Osteoblast (primary cell): ENCODE measurements at places on chromosomes 7 and 10. TPM values are rescaled to one million over a fixed set of nuclear protein-coding genes. Genes with fewer than 3 reads are reported as not detected.

Gene GATA3
- total RNA-seq, result not detected in 2 replicates

DNA sequence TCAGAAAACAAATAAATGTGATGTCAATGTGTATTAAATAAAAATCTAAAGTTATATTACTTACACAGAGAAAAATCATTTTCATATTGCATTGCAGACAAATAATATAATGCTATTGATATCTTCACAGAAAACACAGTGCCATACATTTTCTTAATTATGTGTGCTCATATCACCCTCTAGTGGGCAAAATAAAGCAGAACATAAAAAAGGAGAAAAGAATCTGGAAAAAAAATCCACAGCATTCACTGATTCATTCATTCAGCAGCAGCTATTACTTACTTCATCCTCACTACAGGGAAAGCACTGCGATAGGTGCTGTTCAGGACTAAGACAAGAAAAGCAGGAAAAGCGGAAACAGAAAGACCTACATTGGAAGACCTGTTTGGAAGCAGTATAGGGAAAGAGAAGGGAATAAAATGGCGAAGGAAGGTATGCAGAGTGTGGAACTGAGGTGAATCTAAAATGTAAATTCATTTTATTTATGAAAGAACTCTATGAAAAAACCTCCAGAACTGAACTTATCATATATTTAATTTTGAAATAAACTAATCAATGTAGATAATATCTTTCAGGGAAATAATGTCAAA is 73.2 kb downstream of the POT1 start:
- no peaks in the 10 kb centered on the region for H3K36me3 ChIP-seq
- no peak for DNase-seq
- H3K27me3 ChIP-seq, result no peaks in the 10 kb centered on the region
- no peak overlapping the region for H3K4me3 ChIP-seq
- no peak overlapping the region for H3K27ac ChIP-seq
- H3K4me1 ChIP-seq, result no peaks in the 10 kb centered on the region

DNA sequence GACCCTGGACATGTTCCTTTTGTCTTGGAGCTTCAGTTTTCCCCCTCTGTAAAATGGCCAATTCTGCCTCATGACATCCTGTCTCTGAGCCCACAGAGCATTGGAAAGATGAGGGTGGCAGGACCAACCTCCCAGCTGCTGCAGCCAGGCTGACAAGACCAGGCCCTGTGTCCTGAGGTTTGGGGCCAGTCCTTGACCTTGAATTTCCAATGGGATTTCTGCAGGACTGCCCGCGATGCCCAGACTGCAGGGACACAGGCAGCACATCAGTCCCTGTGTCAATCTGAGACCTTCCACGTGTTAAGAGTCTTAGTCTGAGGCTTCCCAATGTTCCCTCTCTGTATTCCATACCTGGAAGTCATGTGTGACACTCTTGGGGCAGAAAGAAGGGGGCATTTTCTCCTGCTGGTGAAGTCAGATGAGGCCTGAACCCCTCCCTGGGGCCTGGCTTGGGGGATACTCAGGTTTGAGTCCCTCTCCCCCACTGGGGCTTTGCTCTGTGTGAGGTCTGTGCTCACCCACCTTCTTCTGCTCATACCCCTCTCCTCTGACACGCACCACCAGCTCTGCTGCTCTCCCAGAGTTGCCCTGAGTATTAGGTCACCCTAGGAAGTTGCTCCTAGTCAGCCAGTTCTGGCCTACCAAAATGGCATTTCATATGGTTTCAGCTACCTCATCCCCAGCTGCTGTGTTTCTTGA is 79.2 kb downstream of the ADCY1 start:
- H3K4me1 ChIP-seq, result no peaks in the 10 kb centered on the region
- peaks cover 2% of the 10 kb centered on the region for H3K27me3 ChIP-seq
- H3K36me3 ChIP-seq, result no peaks in the 10 kb centered on the region
- no peak overlapping the region for H3K4me3 ChIP-seq
- no peak overlapping the region for H3K27ac ChIP-seq

GRCh38 chr10:122699796-122700455 is at the start of gene C10orf120:
TSS of gene C10orf120 (minus strand) at chr10:122699846. CDS start at chr10:122699790, 56 bp downstream.
- no peaks in the 10 kb centered on the region for H3K4me1 ChIP-seq
- DNase-seq, result no peak
- H3K4me3 ChIP-seq, result no peak within 1 kb of the TSS
- no peak within 1 kb of the TSS for H3K27ac ChIP-seq
- no peaks in the 10 kb centered on the region for H3K36me3 ChIP-seq

Gene POU6F2
- under 0.01 TPM in 1 of 2 replicates, not detected in the other for total RNA-seq

Gene STAMBPL1
- total RNA-seq, result 10.3 and 11.6 TPM in 2 replicates

- no peak for DNase-seq
- peaks cover 19% of the 10 kb centered on the region for H3K27me3 ChIP-seq
- H3K4me1 ChIP-seq, result no peaks in the 10 kb centered on the region
- H3K27ac ChIP-seq, result no peak overlapping the region
- H3K36me3 ChIP-seq, result no peaks in the 10 kb centered on the region
These were observed 6.4 kb downstream of the WDFY4 start for GRCh38 chr10:48690791-48691660.

- DNase-seq, result no peak
- no peak overlapping the region for H3K27ac ChIP-seq
- no peak overlapping the region for H3K4me3 ChIP-seq
- H3K4me1 ChIP-seq, result peaks cover 12% of the 10 kb centered on the region
These were observed 48.7 kb downstream of the CALML3 start for GRCh38 chr10:5573319-5573950.

DNA sequence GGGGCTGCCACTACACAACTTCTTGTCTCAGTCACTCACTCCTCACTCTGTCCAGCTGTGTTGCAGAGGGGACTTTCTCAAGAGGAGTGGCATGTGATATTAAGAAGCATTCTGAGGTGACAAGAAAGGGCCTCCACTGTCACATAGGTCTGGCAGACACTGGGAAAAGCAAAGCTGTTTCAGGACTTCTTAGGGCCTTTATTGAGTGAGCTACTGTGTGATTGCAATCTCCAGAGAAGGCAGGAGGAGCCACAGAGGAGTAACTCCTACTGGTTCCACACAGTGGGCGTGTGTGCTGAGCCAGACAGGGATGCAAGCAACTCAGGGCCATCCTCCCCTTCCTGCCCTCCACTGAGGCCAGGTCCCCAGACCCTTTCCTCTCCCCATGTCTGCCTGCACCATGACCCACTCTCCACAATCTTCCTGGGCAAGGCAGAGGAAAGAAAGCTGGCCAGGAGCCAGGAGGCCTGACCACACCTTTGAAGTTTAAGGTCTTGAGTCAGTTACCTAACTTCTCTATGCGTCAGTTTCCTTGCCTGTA is 262.0 kb upstream of the ZMIZ1 start:
- H3K4me1 ChIP-seq, result peaks cover 15% of the 10 kb centered on the region
- no peak overlapping the region for H3K4me3 ChIP-seq
- no peak overlapping the region for H3K27ac ChIP-seq
- H3K36me3 ChIP-seq, result no peaks in the 10 kb centered on the region

DNA sequence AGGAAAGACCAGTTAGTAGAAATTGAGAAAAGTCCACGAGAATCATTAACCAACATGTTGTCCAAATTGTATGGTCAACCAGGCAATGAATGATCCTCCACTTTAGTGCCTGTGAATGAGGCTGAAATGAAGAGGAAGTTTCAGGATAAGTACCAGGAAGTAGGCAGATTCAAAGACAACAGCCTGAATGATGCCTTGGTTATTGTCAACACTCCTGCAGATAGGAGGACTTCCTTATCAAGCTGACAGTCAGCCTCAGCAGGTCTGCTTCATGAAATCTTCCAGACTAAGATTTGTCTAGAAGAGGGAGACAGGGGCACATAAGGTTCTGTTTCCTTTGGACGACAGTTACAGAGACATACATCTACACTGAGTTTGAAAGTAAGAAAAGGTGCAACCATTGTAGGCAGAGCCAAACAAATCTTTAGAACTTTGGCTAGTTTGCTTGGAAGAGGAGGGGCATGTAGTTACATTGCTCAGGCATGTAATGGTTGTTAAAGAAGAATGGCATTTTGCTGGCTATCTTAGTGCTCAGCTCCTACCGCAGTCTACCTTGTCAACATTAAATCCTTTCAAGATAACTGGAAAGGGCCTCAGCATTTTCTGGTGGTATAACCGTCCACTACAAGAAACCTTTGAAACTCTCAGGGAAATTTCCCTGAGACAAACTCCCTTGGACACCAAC is 81.4 kb downstream of the ABI1 start:
- H3K27me3 ChIP-seq, result no peaks in the 10 kb centered on the region
- no peak for DNase-seq
- H3K36me3 ChIP-seq, result no peaks in the 10 kb centered on the region
- peaks cover 18% of the 10 kb centered on the region for H3K4me1 ChIP-seq

DNA sequence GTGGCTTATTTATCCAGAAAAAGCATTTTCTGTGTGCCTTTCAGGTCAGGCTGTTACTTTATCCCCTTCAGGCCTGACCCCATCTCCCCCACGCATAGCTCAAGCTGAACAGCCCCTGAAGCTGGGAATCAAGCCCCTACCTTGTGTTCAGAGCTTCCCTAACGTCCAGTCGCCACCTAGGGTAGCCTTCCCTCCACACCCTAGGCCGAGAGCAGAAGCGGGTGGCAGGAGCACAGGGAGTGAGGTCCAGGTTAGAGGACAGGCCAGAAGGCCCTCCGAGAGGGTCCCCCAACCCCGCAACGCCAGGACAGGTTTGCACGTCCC is 479 bp upstream of the SEMA4G start:
- H3K36me3 ChIP-seq, result peaks cover 15% of the 10 kb centered on the region
- no peak for DNase-seq
- peak overlapping the region; percentile 69 for H3K4me3 ChIP-seq
- H3K27me3 ChIP-seq, result peaks cover 3% of the 10 kb centered on the region

DNA sequence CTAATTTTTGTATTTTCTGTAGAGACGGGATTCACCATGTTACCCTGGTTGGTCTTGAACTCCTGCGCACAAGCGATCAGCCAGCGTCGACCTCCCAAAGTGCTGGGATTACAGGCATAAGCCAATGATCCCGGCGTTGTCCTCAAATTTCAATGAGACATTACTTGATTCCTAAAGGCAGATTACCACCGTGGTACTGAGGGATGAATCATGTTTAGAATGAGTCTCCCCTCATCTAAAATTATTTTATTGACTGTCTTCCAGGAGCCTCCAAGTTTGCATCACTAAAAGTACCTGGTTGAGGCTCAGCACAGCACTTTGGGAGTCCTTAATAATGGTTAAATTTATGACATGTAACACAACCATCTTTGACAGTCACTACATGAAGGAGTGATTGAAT is 142.2 kb upstream of the AKR1E2 start:
- H3K27ac ChIP-seq, result no peak overlapping the region
- no peaks in the 10 kb centered on the region for H3K27me3 ChIP-seq
- peaks cover 20% of the 10 kb centered on the region for H3K4me1 ChIP-seq
- no peak overlapping the region for H3K4me3 ChIP-seq
- no peak for DNase-seq

Gene SUMF2
- total RNA-seq, result 230 and 231 TPM in 2 replicates

DNA sequence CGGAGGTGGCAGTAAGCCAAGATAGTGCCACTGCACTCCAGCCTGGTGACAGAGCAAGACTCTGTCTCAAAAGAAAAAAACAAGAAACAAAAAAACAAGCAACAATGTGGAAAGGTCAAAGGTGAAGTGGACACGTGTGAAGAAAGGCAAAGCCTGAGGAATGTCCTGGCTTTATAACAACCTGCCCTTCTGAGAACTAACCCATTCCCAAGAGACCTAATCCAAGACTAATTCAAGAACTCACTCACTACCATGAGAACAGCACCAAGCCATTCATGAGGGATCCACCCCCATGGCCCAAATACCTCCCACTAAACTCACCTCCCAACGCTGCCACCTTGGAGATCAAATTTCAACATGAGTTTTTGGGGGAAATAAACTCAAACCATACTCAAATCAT is 47.5 kb upstream of the KIF5B start:
- H3K27me3 ChIP-seq, result no peaks in the 10 kb centered on the region
- no peak overlapping the region for H3K27ac ChIP-seq

Gene TAS2R16
- not detected in 2 replicates for total RNA-seq

GRCh38 chr10:77590344-77591237 is 47.0 kb downstream of the KCNMA1 start:
- DNase-seq, result peak; percentile 79
- no peak overlapping the region for H3K27ac ChIP-seq
- peaks cover 36% of the 10 kb centered on the region for H3K4me1 ChIP-seq
- no peaks in the 10 kb centered on the region for H3K36me3 ChIP-seq
- H3K27me3 ChIP-seq, result no peaks in the 10 kb centered on the region
- no peak overlapping the region for H3K4me3 ChIP-seq

Gene PAPOLB
- total RNA-seq, result under 0.01 and 0.36 TPM in 2 replicates

GRCh38 chr7:157855452-157856213 is 518.8 kb downstream of the DNAJB6 start:
- H3K27me3 ChIP-seq, result no peaks in the 10 kb centered on the region
- DNase-seq, result no peak
- no peak overlapping the region for H3K4me3 ChIP-seq
- H3K36me3 ChIP-seq, result no peaks in the 10 kb centered on the region

- H3K27ac ChIP-seq, result no peak overlapping the region
- DNase-seq, result no peak
- H3K4me3 ChIP-seq, result no peak overlapping the region
- no peaks in the 10 kb centered on the region for H3K4me1 ChIP-seq
- no peaks in the 10 kb centered on the region for H3K27me3 ChIP-seq
These were observed 173.1 kb downstream of the ADRA2A start for GRCh38 chr10:111249925-111250324.
